Fibroblast of gingiva (primary cell): ENCODE measurements at places on chromosomes 13 and 19.

- DNase-seq, result no peak
These were observed 40.5 kb upstream of the DCT start for GRCh38 chr13:94520001-94520400.

DNA sequence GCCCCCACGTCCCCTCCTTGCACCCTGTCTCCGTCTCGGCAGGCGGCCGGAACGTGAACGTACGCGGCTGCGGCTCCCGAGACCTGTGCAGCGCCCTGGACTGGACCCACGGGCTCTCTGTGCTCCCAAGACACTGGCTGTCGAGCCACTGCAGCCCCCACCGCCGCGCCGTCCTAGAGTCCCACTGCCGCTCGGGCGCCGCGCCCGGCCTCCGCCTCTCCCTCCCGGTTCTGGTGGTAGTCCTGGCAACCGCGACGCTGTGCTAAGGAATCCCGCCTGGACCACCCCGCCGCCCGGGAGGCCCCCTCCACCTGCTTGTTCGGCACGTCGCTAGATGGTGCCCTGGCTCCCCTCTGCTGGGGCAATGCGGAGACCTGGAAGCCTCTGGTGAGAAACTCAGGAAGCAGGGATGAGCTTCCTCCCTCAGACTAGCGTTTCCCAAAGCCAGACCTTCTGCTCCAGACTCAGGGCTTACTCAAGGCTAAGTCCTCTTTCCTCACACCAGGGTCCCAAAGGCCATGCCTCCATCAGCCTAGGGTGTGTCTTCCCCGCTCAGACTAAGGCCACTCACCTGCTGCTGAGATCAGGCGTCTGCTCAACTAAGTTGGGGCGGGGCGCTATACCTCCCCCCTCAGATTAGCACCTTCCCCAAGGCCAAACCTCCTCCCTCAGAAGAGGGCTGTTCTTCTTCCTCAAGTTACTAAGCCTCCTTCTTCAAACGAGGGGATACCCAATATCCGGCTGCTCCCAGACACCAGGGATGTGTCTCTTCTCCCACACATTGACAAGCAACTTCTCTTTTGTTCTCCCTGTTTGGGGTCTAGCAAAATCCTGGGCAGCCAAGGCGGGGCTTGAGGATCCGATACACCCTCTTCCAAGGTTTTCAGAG is 16.1 kb upstream of the IRGC start:
- peak; percentile 16 for DNase-seq

DNA sequence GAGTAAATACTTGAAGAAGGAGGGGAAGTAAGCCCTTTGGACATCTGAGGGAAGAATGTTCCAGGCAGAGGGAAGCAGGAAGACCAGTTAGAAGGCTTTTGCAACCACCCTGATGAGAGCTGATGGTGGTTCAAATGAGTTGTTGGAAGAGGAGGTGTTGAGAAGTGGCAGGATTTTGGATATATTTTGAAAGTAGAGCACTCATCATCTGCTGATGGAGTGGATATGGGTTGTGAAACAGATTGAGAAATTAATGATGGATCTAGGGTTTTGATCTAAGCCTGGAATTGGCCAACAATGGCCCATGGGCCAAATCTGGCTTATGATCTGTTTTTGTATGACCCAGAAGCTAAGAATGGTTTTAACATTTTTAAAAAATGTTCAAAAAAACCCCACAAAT is 230.7 kb downstream of the NDFIP2 start:
- peak; percentile 32 for DNase-seq

DNA sequence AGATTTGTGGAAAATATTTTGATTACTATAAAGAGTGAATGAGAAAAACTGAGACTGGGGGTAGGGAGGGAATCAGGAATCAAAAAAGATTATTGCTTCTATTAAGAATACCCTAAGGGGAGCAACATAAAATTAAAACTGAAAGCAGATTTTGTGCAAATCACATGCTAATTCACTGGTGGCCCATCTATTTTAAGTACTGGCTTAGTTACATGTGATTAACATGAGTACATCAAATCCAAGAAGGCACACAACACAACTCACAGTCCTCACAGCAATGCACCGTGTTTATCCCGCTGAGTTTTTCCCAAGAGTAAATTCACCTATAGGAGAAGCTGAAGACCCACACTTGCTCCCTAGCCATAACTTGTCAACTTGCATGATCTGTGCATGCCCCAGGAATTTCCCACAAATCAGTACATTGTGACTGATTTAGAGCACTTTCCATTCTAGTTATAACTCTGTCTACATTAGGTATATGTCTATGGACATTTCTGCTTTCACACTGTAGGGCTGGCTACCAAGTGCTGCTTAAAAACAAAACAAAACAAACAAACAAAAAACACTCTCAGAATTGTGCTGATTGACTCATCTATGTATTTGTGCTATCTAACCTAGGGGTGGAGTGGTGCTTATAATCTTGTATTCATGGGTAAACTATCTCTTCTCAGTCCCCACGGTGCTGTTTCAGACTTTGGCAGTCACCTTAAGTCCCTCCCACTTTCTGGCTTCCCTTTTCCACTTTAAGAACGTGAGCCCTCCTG is 24.3 kb downstream of the AMER2 start:
- no peak for DNase-seq

DNA sequence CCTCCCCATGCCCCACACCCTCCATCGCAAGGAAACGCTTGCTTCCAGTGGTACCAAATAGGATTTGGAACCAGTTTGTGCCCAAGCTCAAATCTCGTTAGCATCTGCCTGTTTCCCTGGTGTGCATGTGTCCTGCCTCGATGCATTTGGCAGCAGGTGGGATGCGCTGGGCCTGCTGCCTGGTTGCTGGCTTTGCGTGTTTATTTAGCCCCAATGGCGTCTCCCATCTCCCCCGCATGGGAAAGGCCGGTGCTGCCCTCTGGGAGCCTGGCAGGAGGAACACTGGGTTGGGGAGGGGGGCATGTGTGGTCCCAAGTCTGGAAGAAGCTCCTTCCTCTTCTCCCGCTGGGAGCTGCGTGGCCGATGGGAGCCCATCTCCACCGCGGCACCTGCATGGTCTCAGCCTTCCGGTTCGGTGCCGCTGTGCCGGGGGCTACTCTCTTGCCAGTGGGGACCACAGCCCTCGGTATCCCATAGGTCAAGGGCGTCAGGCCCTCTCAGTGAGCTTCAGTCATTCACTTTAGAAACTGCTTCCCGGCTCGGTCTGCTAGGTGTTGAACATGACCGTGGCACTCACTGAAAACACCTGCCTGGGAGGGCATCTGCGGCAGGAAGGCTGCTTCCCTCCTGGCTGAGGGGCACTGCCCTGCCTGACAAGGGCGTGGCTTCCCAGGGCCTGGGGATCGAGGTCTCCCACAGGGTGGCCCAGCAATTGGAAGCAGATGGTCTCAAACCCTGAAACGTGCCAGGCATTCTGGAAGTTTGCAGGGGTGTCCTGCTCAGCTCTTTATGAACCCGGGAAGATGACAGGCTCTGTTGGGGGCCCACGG is 11.8 kb upstream of the F7 start:
- no peak for DNase-seq

GRCh38 chr19:8146877-8147581 is 2.4 kb downstream of the FBN3 start:
- DNase-seq, result no peak

DNA sequence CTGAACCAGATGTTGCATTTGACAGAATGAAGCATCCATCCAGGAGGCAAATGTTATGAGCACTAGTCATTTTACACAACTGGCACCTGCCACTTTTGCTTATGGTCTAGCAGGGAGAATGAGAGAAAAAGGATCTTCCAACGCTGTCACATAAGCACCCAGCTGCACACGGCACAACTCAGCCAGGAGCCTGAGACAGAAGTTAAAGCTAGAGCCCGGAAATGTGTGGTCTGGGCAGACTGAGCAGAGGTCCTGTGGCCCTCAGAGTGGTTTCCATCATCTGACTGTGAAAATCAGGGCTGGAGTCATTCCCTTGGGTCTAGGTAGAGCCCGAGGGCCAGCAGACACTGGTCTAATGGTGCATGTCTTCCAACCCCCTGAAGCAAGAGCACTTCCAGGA is 78.4 kb upstream of the XPO4 start:
- no peak for DNase-seq

DNA sequence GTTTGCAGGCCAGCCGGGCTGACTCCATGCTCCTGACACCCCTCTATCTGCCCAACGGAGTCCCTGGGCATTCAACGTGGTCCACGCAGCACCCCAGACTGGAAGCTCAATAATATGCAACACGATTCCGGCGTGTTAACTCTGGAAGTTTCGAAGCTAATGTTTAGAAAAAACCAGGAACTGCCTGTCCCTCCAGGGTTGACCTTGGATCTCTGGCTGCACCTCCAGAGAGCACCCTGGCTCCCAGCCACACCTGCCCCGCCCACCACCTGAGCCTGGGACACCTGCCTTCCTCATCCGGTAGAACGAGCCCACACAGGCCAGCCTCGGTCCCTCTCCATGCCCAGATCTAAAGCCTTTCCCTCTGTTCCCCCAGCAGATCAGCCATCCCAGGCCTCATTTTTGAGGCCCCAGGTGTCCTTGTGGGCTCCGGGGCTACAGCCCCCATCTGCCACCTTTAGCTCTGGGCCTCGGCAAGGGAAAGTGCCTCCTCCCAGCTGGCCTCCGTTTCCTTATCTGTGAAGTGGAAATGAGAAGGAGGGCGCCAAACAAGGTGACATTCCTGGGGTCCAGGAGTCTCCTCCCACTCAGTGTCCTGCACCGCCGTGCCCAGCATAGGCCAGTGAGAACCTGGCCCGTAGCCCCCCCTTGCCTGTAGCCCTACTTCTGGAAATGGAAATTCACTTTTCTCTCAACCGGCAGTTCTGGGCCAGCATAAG is 38.7 kb downstream of the KLF2 start:
- no peak for DNase-seq

DNA sequence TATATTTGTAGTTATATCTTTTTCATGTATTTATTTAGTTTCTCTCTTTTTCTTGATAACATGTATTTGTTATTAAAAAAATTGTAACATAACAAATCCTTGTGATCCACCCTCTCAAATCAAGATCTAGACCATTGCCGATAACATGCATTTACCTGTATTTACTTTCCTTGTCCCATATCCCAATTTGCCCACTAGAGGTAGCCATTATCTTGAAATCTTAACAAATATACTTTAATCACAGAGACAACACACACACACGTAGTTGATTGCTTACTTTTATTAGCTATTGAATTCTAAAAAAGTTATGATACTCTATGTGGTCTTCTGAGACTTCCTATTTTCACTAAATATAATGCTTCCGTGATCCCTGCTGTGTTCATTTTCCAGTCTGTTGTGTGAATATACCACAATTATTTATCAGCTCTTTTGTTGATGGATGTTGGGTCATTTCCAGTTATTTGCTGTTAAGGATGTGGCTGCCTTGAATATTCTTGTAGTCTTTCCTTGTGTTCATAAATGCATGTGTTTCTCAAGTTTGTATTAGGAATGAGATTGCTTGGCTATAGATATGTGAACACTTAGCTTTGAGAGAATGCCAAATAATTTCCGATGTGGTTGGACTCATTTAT is 31.3 kb upstream of the ZMYM2 start:
- peak; percentile 13 for DNase-seq

DNA sequence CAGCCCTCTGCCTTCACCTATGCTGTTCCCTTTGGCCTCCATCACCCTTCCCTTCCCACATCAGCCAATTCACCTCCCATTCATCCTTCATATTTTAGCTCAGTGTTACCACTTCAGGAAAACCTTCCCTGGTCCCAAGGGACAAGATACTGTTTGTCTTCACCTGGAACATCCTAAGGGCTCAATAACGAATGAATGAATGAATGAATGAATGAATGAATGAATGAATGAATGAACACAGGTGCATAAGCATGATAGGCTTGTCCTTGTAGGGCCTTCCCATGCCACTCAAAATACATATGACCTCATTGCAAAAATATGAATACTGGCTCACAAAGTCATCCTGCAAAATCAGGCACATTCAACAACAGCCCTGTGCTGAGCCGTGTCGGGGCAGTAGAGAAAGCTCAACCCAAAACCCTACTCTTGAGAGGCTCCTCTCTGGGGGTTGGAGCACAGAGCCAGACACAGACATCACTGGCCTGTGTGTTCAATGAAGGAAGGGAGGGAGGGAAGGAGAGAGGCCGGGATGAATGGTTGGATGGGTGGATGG is 33.7 kb upstream of the TPM4 start:
- no peak for DNase-seq

- no peak for DNase-seq
These were observed 258.6 kb downstream of the EFNB2 start for GRCh38 chr13:106276876-106277275.

DNA sequence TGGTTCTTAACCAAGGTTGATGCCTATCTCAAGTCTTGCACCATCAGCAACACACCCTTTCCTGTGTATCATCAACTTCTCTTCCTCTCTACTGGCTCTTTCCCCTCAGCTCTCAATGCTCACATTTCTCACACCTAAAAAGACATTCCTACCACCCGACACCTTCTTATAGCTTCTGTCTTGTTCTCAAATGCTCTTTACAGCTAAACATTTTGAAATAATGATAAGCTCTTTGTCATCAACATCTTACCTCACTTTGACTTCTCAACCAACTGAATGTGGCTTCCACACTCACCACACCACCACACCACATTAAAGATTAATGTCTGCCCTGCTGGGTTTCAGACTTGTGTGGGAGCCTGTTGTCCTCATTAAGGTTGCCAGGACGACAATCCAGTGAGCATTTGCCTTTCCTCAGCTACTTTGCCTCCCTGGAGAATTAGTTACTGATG is 67.8 kb downstream of the RXFP2 start:
- no peak for DNase-seq

DNA sequence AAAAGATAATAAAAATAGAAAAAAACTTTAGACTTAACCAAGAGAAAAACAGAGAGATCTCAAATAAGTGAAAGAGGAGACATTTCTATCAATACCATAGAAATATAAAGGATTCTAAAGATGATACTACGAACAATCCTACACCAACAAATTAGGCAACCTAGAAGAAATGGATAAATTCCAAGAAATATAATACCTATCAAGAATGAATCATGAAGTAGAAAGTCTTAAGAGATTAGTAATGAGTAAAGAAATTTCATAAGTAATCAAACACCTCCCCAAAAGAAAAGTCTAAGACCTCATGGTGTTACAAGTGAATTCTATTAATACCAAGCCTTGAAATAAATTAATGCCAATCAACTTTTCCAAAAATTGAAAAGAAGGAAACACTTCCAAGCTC is 1584.5 kb upstream of the MIR17HG start:
- no peak for DNase-seq

- DNase-seq, result no peak
These were observed 45.0 kb downstream of the CBY2 start for GRCh38 chr13:45747071-45747470.

DNA sequence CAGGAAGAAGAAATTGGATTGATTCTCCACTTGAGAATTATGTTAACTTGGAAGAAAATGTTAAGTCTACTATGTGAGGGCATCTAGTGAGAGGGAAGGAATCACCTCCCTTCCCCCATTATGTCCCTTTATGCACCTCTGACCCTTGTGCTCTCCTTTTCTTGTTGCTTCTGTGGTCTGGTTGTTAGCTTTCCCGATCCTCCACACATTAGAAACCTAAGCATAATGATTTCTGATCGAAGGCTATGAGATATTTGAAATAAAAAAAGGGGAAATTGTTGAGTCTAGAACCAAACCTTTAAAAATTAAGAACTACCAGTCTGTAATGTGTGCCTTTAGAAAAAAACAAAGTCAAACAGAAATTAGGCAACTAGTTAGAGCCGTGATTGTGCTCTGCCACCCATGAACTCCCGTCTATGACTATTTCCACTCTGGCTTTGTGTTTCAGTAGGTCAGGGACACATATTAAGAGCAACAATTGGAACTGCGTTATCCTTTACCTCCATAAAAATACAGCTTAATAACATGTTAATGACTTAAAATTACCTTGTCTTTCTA is 463 bp upstream of the GPC6 start:
- DNase-seq, result no peak

- no peak for DNase-seq
These were observed 512.5 kb downstream of the TBC1D4 start for GRCh38 chr13:74969419-74969818.
